A549 treated with ZK216348 at 1 μM for 4 hours (cell line): ENCODE measurements at places on chromosomes 11 and 22. TPM values are rescaled to one million over a fixed set of nuclear protein-coding genes. Genes with fewer than 3 reads are reported as not detected.

The RFPL3 gene
- total RNA-seq, result not detected in 5 replicates

The TRPM5 gene
- not detected in 5 replicates for total RNA-seq

The MMP13 gene
- 0.09 to 0.15 TPM in 2 of 5 replicates, not detected in the others for total RNA-seq

The NPTXR gene
- total RNA-seq, result 8.3 to 15.1 TPM (median 11.2 TPM) in 5 replicates

The ME3 gene
- 14.6 to 21.3 TPM (median 19.0 TPM) in 5 replicates for total RNA-seq

The PKDREJ gene
- not detected in 5 replicates for total RNA-seq
